A673 (cell line): ENCODE measurements at places on chromosomes 2 and 18. TPM values are rescaled to one million over a fixed set of nuclear protein-coding genes. Genes with fewer than 3 reads are reported as not detected.

GRCh38 chr2:134912361-134912760, 6.3 kb upstream of the CCNT2 start:
- no peaks in the 10 kb centered on the region for H3K27me3 ChIP-seq
- H3K4me1 ChIP-seq, result peaks cover 3% of the 10 kb centered on the region
- H3K27ac ChIP-seq, result no peak overlapping the region
- H3K4me3 ChIP-seq, result no peak overlapping the region
- no peaks in the 10 kb centered on the region for H3K36me3 ChIP-seq

DNA sequence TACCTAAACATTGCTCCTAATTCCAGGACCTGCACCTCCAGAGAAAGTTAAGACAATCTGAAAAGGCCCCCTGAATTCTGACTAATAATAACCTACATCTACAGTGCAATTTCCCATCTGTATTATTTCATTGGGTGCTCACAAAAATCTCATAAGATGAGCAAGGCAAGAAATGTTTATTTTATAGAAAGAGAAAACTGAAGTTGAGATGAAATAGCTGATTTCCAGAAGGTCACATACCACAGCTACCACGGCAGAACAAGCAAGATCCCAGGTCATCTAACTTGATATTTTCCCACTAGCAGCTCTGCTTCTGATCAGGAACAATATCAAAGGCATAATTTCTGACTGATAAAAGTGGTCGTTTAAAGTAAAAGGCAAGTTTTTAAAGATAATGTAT, 105.8 kb upstream of the COL5A2 start:
- H3K4me3 ChIP-seq, result no peak overlapping the region
- no peak overlapping the region for H3K27ac ChIP-seq
- no peaks in the 10 kb centered on the region for H3K27me3 ChIP-seq
- H3K36me3 ChIP-seq, result no peaks in the 10 kb centered on the region
- no peak for DNase-seq
- peaks cover 17% of the 10 kb centered on the region for H3K4me1 ChIP-seq

The FKBP1B gene
- total RNA-seq, result 2.9 and 3.7 TPM in 2 replicates

GRCh38 chr2:118992740-118993391, 50.9 kb downstream of the MARCO start:
- H3K4me3 ChIP-seq, result no peak overlapping the region
- no peaks in the 10 kb centered on the region for H3K36me3 ChIP-seq
- no peak for DNase-seq
- no peak overlapping the region for H3K27ac ChIP-seq
- no peaks in the 10 kb centered on the region for H3K4me1 ChIP-seq

The LYG1 gene
- total RNA-seq, result 1.1 and 2.4 TPM in 2 replicates

GRCh38 chr2:48504647-48505327, 25.2 kb upstream of the STON1 start:
- no peaks in the 10 kb centered on the region for H3K27me3 ChIP-seq
- peaks cover 13% of the 10 kb centered on the region for H3K4me1 ChIP-seq
- H3K4me3 ChIP-seq, result no peak overlapping the region

- DNase-seq, result no peak
- peak overlapping the region; percentile 11 for H3K4me3 ChIP-seq
- peak overlapping the region; percentile 21 for H3K27ac ChIP-seq
- peaks cover 42% of the 10 kb centered on the region for H3K4me1 ChIP-seq
These were observed 3.3 kb downstream of the KIF3C start for GRCh38 chr2:25979001-25979400.

DNA sequence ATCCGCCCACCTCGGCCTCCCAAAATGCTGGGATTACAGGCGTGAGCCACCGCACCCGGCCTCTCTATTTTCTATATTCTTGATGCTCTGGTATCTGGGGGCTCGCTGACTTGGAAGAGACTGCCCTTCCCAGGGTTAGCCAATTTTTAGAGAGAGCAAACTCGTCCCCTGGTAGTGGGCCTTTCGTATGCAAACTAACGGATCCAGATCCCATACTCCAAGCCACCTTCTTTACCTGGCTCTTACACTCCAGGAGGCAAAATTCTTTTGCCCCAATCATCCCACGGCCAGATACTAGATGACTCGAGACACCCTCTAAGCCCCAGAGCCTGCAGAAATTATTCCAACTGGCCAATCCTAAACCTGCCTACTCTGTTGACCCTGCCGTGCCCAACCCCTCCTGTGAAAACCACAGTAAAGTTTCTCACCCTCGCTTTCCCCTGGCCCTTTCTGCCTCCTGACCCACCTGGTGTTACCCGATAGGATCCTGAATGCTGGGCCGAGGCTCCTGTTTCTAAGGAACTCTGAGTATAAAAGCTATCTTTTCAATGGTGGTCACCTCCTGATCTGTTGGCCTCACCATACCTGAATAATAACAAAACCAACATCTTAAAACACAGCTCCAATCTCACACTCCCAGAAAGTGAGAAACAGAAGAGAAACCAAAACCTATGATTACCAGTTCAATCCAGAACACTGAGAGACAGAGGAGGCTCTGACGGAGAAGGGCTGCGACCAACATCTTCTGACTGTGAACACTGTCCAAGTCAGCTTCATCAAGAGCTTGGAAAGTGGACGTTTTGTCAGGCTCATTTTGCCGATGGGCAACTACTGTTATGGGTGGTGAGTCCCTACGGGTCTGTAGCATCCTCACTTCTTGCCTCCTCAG, 57.6 kb upstream of the ZNF532 start:
- H3K4me3 ChIP-seq, result no peak overlapping the region
- no peaks in the 10 kb centered on the region for H3K36me3 ChIP-seq
- H3K27me3 ChIP-seq, result no peaks in the 10 kb centered on the region
- no peak for DNase-seq
- H3K27ac ChIP-seq, result no peak overlapping the region

The VIL1 gene
- not detected in 2 replicates for total RNA-seq

DNA sequence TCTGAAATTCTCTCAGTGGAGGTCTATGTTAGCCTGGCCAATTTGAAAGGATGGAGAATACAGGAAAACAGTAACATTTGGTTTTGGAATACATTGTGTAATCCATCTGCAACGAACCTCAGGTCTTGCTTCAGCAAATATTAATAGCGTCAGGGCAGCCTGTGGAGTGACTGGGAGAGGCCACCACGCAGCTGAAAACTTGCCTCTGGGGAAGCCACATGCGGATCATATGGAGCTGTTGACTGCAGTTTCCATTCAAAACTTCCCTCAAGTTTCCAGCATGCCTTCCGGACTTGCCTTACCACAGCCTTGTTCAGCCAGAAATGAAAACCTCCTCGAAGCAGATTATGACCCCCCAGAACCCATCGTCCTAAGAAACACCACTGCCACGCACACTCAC, 25.7 kb downstream of the BCL11A start:
- H3K4me3 ChIP-seq, result no peak overlapping the region
- no peaks in the 10 kb centered on the region for H3K4me1 ChIP-seq
- no peaks in the 10 kb centered on the region for H3K36me3 ChIP-seq
- no peak for DNase-seq
- H3K27ac ChIP-seq, result no peak overlapping the region
- H3K27me3 ChIP-seq, result peaks cover 92% of the 10 kb centered on the region
